RCC 7860 (cell line): ENCODE measurements at places on chromosomes 1 and 21.

DNA sequence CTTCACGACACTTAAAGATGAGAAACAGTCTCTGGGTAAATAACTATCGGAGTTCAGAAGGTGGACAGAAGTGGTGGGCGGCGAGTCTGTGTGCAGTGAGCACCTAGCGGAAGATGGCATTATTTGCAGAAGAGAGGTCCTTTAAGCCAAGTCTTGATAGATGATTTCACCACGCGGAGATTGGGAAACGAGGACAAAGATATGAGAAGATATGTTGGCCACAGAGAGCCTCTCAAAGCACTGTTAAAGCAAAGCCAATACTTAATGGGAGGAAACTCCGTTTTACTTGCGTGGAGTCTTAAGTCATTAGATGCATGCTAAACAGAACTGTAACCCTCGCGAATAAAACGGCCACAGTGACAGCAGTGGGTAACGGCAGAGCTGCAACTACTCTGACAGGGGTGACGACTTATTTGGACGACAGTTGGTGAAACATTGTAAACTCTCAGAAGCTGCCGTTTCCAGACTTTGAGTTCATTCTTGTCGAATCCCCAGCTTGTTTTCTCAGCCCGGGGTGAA is 577 bp upstream of the CEP350 start:
- DNase-seq: no peak

GRCh38 chr1:165073185-165074007 is 283.1 kb downstream of the LMX1A start:
- peak; percentile 28 for DNase-seq

- no peak for DNase-seq
Observed at GRCh38 chr1:1567152-1567875, 7.3 kb downstream of the SSU72 start.

DNA sequence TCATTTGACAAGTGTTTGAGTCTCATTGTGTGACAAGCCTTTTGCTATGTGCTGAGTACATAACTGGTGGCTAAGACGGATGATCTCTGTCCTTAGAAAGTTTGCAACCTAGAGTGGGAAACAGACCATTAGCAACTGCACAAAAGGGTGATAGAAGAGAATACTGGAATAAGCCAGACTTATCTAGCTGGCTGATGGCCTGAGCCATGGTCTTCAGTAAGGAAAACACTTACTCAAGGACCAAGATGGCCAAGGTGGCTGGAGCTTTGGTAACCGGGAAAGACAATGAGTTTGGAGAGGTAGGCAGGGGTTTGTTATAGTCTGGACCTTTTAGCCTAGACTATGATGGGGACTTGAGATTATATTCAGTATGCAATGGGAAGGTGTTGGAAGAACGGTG is 1.6 kb upstream of the TAF12 start:
- no peak for DNase-seq

GRCh38 chr1:48430832-48431231 is 41.2 kb downstream of the SPATA6 start:
- no peak for DNase-seq

DNA sequence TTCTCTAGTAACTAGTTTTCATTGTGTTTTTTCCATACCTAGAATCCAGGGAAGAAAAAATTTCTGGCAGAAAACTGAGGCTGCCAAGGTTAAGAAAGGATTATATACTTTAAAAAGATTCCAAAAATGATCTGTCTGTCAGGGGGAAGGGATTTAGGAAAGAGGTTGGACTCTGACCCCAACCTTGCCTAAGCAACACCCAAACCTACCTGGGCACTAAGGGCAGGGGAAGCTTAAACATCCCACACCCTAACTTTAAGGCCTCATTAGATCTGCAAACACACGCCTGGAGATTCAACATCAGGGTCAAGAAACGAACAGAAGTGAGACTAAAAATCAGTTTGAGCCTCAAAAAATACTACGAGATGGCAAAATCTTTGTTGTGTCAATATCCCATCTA is 19.4 kb downstream of the KDM5B start:
- no peak for DNase-seq

DNA sequence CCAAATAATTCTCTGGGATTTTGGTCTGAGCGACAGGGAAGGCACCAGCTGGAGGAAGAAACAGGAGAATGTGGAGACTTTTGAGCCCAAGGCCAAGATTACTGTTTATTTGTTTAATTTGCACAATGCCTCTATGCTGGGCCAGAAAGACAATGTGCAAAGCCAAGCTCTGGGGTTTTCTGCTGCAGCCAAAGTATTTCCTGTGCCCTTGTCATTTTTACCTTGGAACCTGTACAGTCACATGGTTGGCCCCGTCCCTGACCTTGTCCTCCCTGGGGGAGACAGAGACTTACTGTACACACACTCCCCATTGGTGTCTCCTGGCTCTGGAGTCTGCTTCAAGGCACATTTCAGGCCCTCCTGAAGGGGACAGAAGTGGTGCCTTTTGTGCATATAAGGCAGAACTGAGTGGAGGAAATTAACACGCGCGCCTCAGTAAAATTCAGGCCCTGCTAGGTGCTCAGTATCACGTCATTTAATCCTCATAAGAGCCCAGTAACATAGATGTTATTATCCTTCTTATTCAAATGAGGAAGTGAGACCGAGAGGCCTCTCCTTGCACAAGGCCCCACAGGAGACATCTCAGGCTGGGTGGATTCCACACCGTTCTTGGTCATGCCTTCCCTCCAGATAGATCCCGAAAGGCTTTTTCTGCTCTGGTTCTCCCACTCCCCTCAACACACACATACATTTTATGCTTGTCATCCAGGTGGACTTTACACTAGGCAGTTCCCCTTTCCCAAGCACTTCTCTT is 21.1 kb downstream of the C1orf115 start:
- DNase-seq: no peak

GRCh38 chr1:151990856-151991198 is 2.8 kb downstream of the S100A10 start:
- peak; percentile 60 for DNase-seq

DNA sequence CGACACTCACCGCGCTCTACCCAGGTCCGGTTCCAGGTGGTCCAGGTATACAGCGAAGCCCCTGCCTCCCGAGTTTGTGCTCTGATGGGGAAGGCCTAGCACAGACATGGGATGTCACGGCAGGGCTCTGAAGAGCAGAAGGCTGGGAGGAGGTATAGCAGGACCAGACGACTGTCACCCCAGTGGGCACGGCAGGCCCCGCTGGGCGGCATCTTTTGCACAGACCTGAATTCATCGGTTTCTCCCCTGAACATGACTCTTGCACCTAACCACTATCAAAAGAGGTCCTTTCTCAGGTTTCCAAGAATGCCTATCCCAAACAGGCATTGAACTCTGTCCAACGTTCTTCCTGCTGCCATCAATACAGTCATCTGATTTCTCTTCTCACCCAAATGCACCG is 30.6 kb downstream of the ARHGEF16 start:
- DNase-seq: no peak

GRCh38 chr1:11989669-11990068 is 9.4 kb downstream of the MFN2 start:
- no peak for DNase-seq

DNA sequence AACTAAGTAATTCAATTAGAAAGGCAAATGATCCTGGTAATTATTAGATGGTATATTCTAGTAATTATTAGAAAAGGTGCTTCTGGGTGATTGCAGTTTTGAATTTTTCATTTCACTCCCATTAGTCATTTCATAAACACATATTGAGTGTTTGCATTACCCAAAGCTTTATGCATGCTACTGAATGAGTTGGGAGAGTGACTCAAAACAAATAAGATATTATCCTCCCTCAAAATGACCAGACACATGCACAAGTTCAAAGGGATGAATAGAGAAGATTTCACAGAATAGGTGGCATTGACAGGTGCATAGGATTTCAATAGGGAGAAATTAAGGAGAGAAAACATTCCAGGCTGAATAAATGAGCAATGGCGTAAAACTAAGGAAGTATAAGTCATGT is 84.7 kb downstream of the PHTF1 start:
- DNase-seq: no peak

- DNase-seq: no peak
Observed at GRCh38 chr1:196178083-196178635, 430.1 kb downstream of the KCNT2 start.

- DNase-seq: no peak
Observed at GRCh38 chr1:3965693-3966092, 65.6 kb upstream of the C1orf174 start.

- DNase-seq: no peak
Observed at GRCh38 chr1:165147799-165148198, 208.7 kb downstream of the LMX1A start.

DNA sequence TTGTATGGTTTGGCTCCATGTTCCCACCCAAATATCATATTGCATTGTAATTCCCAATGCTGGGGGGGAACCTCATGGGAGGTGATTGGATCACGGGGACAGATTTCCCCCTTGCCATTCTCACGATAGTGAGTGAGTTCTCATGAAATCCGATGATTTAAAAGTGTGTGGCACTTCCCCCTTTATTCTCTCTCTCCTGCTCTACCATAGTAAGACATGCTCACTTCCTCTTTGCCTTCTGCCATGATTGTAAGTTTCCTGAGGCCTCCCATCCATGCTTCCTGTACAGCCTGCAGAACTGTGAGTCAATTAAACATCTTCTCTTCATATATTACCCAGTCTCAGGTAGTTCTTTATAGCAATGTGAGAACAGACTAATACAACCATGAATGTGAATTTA is 211.6 kb upstream of the NR5A2 start:
- no peak for DNase-seq

DNA sequence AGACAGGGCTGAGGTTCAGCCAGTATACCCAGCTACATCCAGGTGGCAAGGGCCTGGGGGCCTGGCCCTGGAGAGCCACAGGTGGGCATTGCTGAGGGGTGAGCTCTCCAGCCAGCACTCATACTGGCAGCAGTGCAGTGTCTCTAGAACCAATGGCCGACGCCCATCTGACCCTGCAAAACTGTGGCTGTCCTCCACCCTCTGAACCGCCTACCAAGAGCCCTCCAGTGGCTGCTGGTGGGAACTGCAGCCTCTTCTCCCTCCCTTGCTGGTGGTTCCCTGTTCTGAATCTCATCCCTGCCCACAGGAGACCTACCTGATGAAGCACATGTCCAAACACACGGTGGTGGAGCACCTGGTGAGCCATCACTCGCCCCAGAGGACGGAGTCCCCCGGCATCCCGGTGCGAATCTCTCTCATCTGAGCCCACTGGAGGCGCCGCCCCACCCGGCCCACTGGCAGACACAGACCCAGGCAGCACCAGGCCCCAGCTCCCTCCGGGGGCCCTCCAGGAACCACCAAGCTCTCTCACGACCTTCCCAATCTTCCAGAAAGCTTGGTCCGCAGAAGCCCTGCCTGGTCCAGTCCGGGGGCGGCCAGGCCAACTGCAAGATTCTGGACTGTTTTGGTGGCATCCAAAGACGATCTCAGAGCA is 22.1 kb downstream of the A3GALT2 start:
- peak; percentile 42 for DNase-seq

GRCh38 chr1:41454406-41454805 is 30.1 kb downstream of the EDN2 start:
- DNase-seq: no peak

DNA sequence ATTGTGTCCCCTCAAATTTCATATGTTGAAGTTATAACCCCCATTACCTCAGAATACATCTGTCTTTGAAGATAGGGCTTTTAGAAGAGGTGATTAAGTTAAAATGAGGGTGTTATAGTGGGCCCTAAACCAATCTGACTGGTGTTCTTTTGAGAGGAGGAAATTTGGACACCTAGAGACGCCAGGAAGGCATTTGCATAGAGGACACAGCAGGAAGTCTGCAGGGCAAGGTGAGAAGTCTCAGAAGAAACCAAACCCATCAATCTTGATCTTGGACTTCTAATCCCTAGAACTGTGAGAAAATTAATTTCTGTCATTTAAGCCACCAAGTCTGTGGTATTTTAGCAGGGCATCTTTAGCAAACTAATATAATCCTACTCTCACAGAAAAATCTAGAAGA is 13.0 kb downstream of the GOLPH3L start:
- DNase-seq: no peak

DNA sequence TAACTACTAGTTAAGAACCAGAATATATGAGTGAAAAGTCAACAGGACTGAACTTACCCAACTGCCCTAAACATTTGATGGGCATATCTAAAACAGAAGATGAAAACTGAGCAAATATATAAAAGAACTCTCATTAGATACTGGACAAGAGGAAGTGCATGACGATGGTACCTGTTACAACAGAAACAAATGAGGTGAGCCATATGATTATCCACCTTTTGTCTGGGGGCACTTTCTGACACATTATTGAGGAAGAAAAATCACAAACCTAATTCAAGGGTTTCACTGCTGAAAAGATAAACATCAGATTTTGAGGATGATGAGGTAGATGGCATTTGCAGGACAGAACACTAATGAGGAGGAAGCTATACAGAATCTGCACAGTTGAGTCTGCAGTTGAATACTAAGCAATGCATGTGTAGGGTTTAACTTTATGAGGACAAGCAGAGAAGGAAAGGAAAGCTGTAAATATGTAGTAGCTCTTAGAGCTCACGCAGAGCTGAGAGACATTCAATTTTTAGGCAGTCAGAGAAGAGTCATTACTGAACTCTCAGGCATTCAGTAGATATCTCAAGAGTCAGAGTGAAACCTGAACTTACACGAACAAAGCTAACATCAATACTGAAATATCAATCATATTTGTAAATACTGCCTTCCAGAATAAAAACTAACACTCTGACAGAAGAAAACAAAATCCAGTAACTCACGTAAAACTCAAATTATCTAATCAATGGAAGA is 262.1 kb downstream of the AKT3 start:
- DNase-seq: no peak

GRCh38 chr1:244273845-244274619 is 177.7 kb downstream of the ADSS2 start:
- peak; percentile 84 for DNase-seq

DNA sequence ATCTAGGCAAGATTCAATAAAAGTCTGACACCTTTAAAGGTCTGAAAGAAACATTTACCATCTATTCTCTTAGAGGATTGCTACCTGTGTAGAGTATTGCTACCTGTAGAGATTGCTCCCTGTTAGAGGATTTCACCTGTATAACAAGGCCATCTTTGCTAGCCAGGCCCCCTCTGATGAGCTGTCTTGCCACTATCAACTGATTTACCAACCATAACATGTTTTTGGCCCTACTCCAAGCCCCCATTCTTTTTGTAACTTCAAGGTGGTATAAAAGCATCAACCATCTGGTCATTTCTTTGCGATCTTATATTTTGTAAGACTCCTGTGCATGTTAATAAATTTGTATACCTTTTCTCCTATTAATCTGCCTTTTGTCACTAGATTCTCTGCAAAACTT is 424.7 kb upstream of the CAMK1G start:
- no peak for DNase-seq

DNA sequence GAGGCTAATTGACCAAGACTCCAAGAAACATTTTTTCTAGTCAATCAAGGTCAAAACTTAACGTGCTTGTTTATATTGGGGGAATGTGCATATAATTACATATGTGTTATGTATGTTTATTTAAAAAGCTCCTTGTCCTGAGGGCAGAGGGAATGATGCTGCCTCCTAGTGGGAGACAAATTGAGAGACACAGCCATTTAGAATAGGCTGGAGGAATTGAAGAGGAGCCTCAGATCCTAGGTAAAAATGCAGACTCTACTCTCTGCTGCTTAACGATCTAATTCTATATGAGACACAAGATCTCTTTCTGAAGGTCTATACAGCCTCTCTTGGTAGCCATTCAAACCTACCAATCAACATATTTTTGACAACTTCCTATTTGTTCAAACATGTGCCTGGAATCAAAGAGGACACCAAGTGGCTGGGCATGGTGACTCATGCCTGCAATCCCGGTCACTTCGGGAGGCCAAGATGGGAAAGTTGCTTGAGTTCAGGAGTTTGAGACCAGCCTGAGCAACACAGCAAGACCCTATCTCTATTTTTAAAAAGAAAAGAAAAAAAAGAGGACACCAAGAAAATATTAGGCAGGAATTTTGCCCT is 136.6 kb upstream of the ZNF648 start:
- no peak for DNase-seq
